Right forelimb (tissue), 1 donor: ENCODE measurements at places on chromosomes 7 and 10.

- peak; percentile 81 for DNase-seq
These were observed 504 bp upstream of the BMPER start for GRCh38 chr7:33904681-33905388.

- no peak for DNase-seq
These were observed 24.1 kb downstream of the SEMA3D start for GRCh38 chr7:85162721-85163120.

GRCh38 chr7:132240262-132240661 lies 336.0 kb downstream of the PLXNA4 start:
- DNase-seq: no peak

GRCh38 chr10:75375838-75376237 lies 25.7 kb downstream of the ZNF503 start:
- no peak for DNase-seq

DNA sequence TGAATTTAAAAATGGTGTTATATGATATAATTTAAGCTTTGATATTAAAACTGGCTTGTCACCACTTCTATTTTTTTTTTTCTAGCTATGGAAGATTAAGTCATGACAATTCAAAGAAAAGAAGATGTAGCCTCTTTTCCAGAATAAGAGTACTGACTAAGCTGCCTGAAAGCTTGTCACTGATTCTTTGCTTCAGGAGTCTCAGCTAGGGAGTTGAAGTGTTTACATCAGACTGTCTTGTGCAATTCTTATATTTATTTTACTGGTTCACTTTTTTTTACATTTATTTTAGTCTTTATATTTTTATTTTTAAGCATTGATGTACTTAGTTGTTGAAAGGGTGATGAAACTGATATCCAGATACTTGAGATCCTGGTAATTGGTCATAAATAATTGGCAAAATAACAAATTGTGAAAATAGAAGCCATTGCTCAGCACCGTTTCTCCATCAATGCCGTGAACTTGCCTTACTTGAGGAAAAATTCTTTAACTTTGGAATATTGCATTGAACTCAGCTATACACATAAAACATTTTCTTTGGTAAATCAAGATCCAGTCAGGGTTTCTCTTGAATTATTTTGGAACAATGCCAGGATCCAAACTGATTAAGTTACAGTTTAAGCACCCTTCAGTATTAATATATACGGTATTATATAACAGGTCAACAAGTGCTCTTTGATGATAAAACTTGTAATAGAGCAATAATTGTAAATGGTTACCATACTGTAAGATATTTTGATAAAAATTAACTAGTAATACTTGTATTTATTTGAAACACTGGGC lies 156.4 kb downstream of the PHTF2 start:
- no peak for DNase-seq

DNA sequence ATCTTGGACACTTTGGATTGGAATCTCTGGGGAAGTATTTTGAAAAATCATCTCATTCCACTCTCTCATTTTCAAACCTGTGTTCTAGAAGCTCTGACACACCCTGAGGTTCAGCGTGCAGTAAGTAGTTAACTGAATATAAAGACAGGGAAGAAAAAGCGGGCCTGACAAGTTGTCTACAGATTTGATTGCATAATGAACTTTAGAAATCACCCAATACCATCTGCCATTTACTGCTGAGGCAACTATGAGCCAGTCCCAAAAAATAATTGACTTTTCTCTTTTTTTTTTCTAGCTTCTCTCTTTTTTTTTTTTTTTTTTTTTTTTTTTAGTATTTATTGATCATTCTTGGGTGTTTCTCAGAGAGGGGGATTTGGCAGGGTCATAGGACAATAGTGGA lies 29.5 kb downstream of the CDC123 start:
- no peak for DNase-seq

- no peak for DNase-seq
These were observed 14.3 kb upstream of the ARHGAP12 start for GRCh38 chr10:31942892-31943291.

GRCh38 chr7:127862525-127862924 lies 168.7 kb downstream of the LRRC4 start:
- DNase-seq: no peak
